Right ventricle myocardium superior (tissue), 1 donor: ENCODE measurements at places on chromosomes 16 and 17.

DNA sequence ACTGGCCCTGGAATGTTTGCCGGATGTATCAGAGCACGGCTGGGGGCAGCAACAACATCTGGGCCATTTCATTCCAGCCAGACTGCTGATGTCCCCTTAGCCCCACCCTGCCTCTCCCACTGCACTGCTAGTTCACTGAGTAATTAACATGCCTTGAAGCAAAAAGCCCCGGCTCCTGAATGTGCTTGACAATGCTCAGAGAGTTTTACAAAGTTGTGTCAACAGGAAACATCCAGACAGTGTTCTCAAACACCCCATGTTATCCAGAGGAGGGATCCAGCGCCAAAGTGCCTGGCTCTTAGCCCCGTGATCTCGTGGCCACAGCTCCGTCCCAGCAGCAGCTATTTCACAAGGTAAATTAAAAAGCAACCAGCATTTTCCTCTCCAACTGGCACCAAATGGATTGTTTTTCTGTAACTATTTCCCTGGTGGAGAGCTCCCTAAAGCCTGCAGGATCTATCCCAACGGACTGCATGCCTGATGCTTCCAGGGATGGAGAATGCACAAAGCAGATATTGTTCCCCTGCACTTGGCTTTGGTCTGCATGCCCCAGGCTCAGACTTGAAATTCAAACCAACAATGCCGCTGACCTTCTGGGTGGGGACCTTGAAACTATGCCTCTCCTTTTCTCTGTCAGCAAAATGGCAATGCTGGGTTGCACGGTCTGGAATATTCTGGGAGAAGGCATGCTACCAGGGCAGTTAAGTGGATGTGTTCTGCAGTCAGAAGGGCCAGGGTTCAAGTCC lies 115.6 kb upstream of the CDH5 start:
- DNase-seq: peak; percentile 92

DNA sequence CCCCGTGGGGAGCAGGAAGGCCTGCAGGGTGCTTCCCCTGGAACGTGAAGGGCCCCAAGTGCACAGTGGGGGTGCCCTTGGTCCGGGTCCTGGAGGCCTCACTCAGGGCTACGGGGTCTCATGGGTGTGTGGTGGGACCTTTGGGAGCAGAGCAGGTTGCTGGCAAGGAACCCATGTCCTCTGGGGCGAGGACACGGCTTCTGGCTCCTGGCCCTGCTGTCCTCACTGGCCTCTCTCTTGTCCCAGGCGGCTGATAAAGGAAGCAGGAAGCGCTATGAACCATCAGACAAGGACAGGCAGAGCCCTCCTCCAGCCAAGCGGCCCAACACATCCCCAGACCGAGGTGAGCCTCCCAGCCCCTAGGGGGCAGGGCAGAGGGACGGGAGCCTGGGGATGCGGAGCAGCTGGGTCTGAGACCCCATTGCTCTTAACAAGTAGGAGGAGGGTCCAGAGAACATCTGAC lies 9.8 kb upstream of the IL17C start:
- DNase-seq: peak; percentile 76

GRCh38 chr16:75927810-75928209 lies 201.5 kb upstream of the CPHXL start:
- no peak for DNase-seq

- DNase-seq: no peak
These were observed 345.7 kb downstream of the CDH13 start for GRCh38 chr16:82972331-82972919.

GRCh38 chr16:15038689-15039088 lies 17.2 kb downstream of the NTAN1 start:
- no peak for DNase-seq

DNA sequence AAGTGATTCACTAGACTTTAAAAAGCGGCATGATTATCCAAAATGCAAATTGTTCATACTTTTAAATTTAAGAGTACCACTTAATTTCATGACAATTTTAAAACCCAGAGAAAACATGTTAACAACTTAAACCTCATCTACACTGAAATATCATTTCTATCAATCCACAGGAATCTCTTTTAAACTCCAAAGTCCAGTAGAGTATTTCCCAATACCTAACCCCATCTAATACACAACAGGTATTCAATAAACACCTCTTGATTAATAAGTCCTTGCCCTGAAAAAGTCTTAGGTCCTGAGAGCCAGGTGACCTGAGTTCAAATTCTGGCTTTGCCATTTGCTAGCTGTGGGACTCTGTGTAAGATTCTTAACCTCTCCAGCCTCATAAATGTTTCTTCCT lies 14.7 kb downstream of the CEP20 start:
- no peak for DNase-seq

DNA sequence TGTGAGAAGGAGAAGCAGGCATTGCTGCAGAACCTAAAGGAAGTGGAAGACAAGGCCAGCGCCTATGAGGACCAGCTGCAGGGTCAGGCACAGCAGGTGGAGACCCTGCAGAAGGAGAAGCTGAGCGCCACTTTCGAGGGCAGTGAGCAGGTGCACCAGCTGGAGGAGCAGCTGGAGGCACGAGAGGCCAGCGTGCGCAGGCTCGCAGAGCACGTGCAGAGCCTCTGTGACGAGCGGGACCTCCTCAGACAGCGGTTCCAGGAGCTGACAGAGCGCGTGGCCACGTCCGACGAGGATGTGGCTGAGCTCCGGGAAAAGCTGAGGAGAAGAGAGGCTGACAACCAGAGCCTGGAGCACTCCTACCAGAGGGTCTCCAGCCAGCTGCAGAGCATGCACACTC lies 41.5 kb downstream of the PLD6 start:
- no peak for DNase-seq

DNA sequence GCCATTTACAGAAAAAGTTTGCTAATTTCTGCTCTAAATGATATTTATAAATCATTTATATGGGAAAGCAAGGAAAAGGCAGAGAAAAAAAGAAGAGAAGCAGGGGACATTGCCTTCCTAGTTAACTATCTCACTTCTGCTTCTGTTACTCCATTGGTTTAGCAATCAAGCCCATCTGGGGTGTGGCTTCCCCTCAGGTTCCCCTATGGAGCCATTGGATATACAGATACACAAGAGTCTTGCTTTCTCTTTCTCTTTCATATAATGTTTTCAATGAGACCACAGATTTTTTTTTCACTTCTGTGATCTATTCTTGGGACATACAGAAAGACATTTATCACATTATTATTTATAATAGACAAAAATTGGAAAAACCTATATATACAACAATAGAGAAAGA lies 105.6 kb upstream of the TOM1L1 start:
- DNase-seq: no peak

DNA sequence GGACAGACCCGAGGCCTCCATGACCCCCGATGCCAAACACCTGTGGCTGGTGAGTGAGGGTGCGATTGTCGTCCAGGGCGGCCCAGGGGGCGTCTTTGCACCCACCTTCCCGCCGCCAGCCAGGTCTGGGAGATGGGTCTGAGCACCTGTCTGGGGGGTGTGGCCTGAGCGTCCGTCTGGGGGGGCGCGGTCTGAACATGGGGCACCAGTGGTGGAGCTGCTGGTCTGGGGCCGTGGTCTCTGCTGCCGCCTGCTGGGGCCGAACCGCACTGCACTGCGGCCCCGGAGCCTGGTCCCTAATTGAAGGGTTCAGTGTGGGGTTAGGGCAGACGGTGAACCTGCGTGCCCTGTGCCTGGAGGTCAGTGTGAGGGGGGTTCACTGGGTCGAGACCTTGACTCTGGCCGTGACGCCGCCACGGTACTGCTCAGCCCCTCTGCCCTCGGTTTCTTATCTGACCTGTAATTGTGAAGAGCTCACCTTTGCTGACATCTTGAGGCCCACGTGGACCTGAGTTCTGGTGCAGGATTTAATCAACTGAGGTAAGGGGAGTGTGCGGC lies 12.6 kb upstream of the TCF25 start:
- DNase-seq: peak; percentile 80

- no peak for DNase-seq
These were observed 3.5 kb downstream of the SLC47A1 start for GRCh38 chr17:19537111-19537510.

GRCh38 chr17:41140360-41141131 lies at the start of gene KRTAP4-6:
TSS of gene KRTAP4-6 (minus strand) at chr17:41140544. CDS start at chr17:41140487, 57 bp downstream.
- no peak for DNase-seq

DNA sequence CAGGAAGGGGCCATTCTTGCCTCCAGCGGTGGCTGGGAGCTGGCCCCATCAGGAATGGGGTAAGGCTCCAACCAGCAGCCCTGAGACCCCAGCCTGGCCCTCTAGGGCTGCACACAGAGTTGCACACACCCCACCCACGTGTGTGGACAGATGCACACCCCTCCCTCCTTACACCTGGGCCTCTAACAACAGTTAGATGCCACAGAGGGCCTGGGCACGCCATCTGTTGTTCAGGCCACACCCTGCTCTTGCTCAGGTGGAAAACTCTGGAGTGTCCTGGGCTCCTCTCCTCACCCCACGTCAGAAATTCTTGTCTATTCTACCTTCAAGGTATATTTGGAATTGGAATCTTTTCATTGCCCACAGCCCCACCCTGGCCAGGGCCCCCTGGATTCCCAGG lies 13.3 kb upstream of the RAI1 start:
- DNase-seq: no peak

GRCh38 chr16:71846431-71846830 lies 655 bp downstream of the ATXN1L start:
- no peak for DNase-seq

DNA sequence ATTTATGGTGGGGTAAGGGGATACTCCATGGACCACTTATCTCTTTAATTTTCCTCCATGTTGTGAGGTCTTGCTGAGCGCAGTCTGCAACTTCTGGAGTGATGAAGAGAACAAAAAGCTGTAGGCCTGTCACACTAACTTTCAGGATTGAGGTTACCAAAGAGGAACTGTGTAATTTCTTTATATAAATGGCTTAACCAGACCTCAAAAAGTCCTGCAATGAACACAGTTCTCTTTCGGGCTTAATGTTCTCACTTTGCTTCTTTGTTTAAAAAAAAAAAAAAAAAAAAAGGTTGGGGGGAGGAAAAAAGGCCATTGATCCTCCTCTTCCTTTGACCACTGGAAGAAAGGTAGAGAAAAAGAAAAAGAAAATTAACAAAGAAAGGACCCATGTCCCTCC lies 86.8 kb upstream of the SOX9 start:
- DNase-seq: no peak

- DNase-seq: no peak
These were observed 8.6 kb downstream of the KRT28 start for GRCh38 chr17:40791111-40791510.

GRCh38 chr17:30831663-30832437 lies at the start of gene ATAD5:
TSS of gene ATAD5 (plus strand) at chr17:30831966. CDS start at chr17:30832348, 382 bp downstream.
- peak; percentile 96 for DNase-seq

DNA sequence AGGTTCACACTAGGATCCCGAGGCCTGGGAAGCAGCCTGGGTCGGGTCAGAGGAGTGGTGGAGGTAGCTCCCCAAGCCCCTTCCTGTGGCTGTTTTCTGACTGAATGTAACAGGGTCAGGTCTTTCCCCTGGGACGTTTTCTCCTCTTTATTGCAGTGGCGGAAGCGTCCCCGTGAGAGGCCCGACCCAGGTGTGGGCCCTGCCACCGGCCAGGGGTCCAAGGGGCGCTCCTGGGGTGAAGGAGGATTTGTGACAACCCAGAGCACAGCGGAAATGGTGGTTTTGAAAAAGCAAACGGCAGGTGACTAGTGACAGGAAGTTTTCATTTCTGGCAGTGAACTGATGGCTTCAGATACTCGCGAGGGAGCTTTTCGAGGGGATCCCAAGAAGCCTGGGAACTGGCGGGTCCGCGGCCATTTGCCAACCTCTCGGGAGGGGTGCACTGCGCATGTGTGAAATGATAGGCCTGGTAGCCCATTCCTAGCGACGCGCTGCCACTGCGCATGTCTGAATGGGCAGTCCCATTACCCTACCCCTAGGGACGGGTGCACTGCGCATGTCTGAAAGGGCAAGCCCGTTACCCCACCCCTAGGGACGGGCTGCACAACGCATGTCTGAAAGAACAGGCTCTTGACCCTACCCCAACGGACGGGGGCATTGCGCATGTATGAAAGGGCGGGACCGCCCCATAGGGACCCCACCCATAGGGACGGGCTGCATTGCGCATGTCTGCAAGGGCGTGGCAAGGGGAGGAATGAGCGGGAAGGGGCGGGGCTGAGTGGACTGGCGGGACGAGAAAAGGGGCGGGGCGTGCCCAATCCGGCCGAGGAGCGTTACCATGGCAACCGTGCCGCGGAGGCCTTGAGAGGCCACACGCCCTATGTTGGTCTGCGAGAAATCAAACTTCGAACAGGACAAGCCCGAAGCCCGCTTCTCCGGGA lies 1747.9 kb downstream of the TP53TG3F start:
- no peak for DNase-seq

- DNase-seq: no peak
These were observed 332.8 kb upstream of the ERCC4 start for GRCh38 chr16:13587181-13587580.

GRCh38 chr16:21190599-21190998 lies 20.8 kb downstream of the ZP2 start:
- no peak for DNase-seq

DNA sequence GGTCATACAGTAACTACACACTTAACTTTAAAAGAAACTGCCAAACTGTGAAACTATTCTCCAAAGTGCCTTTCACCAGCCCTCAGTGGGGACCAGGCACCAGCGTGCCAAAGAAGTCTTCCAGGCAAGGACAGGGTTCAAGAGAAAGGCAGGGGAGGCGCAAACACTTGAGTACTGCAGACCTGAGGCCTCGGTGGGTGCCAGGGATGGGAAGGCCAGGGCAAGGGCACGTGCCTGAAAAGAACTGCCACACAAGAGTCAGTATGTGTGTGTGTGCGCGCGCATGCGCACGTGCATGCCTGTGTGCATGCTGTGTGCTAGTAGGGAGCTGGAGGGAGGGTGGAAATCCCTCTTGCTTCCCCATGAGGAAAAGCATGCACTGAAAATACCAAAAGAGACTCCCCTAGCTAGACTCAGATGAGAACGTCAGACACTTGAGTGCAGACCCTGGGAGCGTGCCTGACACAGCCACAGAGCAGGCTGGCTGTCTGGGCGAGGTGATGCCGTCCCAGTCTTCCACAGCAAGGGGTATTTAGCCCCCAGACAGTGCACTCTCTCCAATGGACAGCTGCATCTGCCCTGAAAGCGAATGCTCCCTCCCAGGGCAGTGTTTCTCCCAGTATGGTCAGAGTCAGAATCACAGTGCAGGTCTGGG lies 40.1 kb upstream of the GSG1L start:
- DNase-seq: no peak

DNA sequence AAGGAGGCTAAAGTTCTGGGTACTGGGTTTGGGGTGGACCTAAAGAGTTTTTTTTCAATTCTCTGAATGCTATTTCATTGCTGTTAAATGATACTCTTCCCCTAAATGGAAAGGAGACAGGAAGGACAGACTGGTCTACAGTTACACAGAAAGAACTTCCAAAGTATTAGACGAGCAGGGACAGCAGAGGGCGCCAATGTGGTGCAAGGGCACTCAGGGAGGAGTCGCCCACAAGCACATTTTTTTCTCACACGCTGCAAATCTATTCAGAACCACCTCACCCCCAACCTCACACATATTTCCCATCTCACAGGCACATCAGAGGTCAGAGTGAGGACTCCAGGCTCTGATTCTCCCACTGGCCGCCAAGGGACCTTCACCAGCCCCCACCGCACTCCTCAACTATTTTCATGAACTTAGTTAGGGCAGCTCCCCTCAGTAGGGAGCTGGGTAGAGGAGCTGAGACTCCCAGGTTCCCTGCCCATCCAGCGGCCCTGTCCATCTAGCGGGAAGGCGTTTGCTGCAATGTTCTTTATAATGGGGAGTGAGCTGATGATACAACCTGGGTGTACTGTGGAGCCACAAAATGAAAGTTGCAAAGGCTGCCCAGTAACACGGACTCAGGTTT lies 6.8 kb upstream of the CA4 start:
- DNase-seq: peak; percentile 89

- no peak for DNase-seq
These were observed 34.1 kb upstream of the ABCA3 start for GRCh38 chr16:2374644-2375043.

GRCh38 chr16:57826706-57827625 lies 24.7 kb upstream of the KIFC3 start:
- peak; percentile 67 for DNase-seq

GRCh38 chr17:39751637-39752036 lies 13.9 kb downstream of the GRB7 start:
- no peak for DNase-seq
